ACHN (cell line): ENCODE measurements at places on chromosomes 1 and 21.

DNA sequence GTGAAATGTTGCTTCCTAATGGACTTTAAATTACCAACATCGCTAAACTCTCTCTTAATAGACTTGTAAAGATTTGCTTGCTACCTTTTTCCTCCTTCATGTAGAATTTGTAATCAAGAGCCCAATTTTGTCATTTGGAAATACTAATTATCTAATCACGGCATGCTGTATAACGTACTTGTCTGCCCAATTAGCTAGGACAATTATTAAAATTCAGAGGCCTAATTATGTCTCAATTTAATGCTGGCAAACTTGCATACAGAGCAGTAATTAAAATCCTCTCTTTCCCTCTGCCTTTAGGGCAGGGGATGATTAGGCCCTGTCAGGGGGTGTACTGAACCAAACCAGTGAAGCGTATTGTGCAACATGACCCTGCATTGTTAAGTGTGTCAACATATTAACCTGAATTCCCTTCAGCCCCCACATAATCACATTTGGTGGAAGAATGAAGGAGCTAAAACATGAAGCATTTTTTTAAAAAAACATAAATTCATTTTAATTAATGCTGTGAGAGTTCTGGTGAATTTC lies 137.4 kb upstream of the BARHL2 start:
- DNase-seq: no peak

- DNase-seq: no peak
These were observed 83.0 kb downstream of the RRAGC start for GRCh38 chr1:38776466-38777065.

- DNase-seq: no peak
These were observed 251.8 kb upstream of the IRF2BP2 start for GRCh38 chr1:234861761-234862160.

GRCh38 chr1:179820226-179820970 lies 57.2 kb downstream of the TOR1AIP2 start:
- DNase-seq: no peak

DNA sequence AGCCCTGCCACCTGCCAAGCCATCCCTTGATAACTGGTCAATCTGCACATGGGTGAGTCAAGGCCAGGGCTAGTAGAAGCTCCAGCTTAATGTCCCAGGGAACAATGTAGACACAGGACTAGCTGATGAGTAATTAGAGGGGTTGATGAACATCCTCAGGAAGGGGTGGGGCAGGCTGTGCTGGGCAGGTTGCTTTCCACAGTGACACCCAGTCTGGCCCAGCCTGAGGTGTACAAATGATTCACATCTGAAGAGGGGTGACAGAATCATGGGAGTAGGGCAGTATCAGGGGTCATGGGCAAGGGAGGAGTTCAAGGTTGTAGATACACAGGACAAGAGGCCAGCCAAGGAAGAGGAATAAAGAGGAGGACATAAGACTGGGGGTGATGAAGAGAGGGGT lies 4.3 kb downstream of the LPAR3 start:
- DNase-seq: no peak

DNA sequence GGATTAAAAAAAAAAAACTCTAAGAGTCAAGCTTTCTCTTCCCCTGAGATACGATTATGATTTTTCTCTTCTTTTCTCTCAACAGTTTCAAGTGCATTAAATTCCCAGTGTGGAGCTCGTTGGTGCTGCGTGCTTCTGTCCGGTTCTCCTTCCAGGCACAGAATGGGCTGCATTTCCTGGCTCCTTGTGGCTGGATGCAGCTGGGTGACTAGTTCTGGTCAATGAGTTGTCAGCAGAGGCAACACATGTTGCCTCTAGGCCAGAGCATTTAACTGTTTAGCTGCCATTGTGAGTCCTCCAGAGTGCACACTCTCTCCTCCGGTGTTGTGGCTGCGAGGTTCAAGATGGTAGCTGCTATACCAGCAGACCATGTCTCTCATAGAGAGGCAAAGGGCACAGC lies 312.9 kb downstream of the RRAGC start:
- DNase-seq: no peak

DNA sequence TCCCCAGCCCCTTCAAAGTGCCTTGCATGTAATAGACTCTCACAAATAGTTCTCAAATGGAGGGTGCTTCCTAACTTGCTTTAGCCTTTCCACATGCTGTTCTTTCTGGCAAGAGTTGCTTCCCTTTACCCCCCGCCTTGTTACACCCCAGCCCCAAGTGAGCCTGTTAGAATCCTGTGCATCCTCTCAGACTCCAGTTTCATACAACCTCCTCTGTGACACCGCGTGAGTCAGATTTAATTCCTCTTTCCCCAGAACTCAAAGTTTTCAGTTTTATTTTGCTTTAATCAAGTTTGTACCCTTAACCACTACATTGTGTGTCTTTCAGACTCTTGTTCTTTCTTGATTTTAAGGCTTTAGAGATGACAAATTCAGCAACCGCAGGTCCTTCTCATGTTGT lies 234.5 kb upstream of the HOOK1 start:
- no peak for DNase-seq

- DNase-seq: no peak
These were observed 72.4 kb downstream of the AJAP1 start for GRCh38 chr1:4726620-4727341.

DNA sequence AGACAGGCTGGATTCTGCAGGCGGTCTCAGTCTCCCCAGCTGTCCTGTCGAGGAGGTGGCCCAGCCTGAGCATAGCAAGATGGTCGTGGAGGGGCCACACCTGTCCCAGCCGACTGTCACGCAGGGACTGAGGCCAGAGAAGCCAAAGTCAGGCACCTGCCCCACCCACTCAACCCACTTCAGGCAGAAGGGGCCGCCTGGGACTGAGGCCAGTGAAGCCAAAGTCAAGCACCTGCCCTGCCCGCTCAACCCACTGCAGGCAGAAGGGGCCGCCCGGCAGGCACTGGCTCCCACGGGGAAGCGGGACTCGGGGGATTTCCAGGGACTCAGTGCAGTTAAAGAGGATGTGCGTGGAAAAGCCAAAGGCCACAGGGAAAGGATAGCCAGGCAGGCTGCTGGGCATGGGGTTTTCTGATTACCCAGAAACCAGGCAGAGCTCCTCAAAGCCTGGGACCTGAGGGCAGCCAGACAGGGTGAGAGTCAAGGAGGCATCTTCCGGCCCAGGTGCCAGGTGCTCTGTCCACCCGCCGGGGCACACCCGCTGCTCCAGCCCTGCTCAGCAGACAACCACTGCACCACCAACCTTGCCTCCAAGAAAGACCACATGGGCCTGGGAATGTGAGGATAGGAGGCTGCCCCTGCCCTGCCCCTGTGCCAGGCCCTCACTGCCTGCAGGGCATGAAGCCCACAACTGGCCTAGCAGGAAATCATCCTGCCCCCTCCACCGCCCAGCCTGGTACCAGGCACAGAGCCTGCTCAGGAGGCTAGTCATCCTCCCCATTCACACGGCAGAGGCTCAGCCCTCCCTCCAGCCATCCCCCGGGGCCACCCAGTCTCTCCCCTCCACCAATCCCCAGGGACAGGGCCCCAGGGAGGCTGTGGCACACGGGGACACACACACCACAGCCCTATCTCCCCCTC lies 41.0 kb downstream of the MEGF6 start:
- no peak for DNase-seq

DNA sequence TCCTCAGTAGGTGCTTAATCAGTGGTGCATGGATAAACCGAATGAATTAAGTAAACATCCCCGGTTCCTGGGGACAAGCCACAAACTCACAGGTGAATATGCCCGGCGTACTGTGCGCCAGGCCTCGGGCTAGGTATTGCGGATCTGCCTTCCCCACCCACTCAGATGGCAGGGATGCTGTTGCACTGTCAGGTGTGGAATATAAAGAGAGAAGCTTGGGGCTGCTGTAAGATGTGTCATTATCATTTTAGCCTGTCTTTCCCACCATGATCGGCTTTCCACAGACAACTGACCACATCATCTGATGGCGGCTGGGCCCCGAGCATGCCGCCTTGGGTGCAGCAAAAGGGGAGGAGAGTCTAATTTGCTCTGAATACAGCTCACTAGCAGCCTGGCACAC lies 45.4 kb upstream of the LRP8 start:
- DNase-seq: no peak

DNA sequence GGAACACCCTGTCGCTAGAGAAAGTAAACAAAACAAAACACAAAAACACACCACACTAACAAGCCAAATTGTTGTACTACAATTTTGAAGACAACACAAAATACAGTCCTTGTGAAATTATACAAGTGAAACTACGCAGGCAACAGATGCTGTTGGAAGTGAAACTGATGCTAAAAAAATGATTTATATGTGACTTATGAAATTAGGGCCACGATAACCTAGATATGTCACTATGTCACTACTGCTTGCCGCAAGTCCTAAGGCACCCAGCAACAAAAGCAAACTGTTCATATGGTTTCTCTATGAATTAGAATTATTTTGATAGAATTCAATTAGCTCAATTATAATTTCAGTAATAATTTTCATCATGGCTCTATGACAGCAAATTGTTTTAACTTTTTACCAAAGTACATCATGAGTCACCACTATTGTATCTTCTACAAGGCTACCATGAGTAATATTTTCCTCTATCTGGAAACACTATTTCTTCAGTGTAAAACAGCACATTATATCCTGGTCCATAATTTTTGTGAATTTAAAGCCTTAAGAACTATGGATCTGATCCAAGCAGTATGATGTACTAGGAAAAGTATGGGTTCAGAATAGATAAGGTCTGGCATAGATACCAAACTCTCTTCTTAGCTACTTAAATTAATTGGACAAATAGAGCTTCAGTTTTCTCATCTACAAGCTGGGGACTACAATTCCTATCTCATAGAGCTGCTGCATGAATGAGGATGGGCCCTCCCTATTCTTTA lies 216.3 kb downstream of the COL11A1 start:
- DNase-seq: peak; percentile 2

GRCh38 chr1:242522304-242522945 lies 2.1 kb downstream of the PLD5 start:
- no peak for DNase-seq

DNA sequence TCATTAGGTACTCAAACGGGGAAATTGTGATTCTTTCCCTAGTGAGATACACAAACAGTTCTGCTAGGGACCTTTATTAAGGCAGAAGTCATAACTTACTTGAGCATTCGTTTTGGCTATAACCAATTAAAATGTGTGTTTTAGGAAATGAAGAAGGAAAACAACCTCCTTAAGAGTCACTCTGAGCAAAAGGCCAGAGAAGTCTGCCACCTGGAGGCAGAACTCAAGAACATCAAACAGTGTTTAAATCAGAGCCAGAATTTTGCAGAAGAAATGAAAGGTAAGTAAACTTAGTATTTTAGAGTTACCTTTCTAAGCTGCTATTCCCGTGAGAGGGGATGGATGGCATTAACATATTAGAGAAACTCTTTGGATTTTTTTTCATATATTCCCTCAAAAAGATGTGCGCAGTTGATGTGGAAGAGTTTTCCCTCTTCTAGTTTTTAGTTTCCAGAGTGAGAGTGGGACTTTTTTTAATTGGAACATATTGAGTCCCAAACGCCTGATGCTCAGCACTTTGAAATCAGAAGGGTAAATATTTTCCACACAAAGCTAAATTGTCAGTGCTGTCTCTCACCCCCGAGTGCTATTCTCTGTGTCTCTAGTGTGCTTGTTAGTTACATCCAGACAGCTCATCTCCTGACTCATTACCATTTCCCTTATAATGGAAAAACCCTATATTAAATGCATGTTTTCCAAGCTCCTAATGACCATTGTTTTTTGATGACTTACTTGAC lies 34.9 kb downstream of the CENPF start:
- DNase-seq: peak; percentile 56

- DNase-seq: no peak
These were observed 6.4 kb downstream of the DISP1 start for GRCh38 chr1:222821239-222821638.

GRCh38 chr1:205962821-205963221 lies 19.6 kb upstream of the SLC26A9 start:
- DNase-seq: no peak

GRCh38 chr1:67630438-67631045 lies 54.5 kb upstream of the GADD45A start:
- DNase-seq: peak; percentile 25

- peak; percentile 75 for DNase-seq
These were observed 19.1 kb upstream of the NCF2 start for GRCh38 chr1:183609313-183609712.

DNA sequence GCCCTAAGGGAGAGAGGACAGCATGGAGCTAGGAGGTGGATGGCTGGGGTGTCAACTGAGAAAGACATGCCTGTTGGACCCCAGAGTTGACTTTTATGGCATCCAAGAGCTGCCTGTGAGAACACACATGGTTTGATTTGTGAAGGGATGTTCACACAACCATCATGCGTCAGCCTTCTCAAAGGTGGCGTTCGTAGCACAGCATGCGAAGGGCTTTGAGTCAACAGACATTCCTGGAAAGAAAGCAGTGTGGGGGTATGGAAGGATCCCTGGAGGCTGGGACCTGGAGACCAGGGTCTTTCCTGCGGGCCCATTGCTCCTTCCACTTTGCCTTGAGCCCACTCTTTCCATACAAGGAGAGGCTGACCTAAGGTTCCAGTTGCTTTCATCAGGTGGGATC lies 6.4 kb upstream of the WNT3A start:
- DNase-seq: no peak

DNA sequence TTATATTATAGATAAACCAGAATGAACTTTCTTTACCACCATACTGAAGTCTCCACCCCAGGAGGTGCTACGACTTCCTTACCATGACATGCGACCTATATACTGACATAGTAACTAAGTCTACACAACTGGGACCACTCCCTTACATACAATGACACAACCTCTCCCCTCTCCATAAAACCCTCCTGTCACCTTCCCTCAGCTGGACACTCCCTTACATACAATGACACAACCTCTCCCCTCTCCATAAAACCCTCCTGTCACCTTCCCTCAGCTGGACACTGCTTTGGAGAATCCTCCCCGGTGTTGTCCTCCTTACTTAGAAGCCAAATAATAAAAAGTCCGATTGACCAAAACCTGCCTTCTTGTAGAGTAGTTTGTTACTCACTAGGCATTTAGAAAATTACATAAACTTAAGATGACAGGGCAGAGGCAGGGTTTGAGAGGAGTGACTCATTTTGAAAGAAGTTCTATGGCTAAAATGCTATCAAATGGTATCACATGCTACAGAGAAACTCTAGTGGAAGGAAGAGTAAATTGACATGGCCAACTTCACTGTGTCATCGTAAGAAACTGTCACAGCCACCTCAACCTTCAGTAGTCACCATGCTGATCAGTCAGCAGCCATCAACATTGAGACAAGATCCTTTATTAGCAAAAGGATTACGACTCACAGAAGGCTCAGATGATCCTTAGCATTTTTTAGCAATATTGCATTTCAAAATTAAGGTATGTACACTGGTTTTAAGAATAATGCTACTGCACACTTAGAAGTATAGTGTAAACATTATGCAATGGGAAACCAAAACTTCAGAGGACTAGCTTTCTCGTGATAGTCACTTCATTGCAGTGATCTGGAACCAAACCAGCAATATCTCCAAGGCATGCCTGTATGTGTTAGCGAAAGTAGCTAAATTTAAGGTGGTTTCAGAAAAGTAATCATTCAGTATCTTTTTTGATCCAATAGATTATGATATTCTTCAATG lies 56.4 kb downstream of the AHCTF1 start:
- DNase-seq: peak; percentile 57
